ENCODE measurements at places on chromosomes 6 and 20.
A peak's percentile ranks its signal among the peaks of the same experiment; 100 is the strongest.

DNA sequence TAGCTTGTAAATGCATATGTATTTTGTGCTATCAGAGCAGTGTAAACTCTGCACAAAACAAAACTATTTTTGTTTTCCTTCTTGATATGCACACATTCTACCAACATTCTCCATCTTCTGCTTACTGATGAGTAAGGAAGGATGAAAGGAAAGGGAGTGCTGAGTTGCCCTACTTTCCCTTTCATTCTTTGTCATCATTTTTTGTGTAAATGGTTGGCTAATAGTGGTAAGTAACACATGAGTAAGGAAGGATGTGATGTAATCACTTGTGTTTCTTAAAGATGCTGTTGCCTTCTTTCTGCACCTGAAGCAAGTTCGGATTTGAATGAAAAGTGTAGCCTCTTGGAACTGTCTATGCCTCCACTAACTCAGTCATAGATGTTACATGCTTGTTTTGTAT is 4.6 kb upstream of the REV3L start:
- DNase-seq = no peak

- no peak for DNase-seq
These were observed 63.2 kb downstream of the PKIB start for GRCh38 chr6:122673343-122673961.

GRCh38 chr20:58251348-58251978 is 23.0 kb upstream of the ANKRD60 start:
- no peak for DNase-seq

DNA sequence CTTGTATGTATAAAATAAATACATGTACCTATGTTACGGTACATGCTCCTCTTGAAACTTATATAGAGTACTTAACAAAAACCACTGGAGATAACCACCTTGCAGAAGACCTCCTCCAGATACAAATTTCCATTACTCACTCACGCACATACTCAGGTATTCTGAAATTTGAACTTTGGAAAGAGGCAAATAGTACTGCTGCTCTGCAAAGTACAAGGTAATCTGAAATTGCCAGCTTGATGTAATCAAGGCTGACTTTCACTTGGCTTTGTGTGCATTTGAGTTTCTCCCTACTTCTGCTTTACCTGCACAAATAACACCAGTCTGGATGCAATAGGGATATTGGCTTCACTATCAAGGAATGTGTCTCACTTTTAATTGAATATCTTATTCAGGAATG is 123.6 kb downstream of the FOXA2 start:
- no peak for DNase-seq

DNA sequence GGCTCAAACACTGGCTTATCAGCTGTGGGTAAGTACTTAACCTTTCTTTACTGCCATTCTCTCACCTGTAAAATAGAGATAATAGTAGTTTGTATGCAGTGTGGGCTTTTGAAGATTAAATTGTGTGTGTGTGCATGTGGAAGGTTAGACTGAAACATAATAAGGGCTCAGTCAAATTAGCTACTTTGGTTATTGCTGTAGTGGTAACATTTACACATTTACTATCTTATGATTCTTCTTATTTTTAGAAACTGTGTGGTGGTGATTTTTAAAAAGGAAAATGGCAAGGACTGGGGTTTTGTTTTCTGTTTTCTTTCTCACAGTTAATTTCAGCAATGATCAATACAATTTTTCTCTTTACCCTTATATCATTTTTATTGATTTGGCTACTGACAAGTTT is 206.9 kb downstream of the NKAIN2 start:
- no peak for DNase-seq

DNA sequence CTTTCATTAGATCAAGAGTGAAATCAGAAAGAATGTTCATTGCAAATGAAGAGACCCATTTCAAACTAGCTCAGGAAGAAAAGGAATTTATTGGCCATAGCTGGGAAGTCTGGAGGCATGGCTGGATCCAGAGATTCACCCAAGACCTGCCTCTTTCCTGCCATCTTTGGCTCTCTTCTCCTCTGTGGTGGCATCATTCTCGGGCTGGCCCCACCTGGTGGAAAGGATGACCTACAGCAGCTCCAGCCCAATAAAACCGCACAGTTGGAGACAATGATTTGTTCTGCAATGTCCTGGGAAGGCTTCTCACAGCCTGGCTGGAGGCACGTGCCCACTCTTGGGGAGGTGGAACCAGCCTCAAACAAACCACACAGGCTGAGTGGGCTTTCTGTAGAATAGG is 18.1 kb upstream of the FERMT1 start:
- no peak for DNase-seq

DNA sequence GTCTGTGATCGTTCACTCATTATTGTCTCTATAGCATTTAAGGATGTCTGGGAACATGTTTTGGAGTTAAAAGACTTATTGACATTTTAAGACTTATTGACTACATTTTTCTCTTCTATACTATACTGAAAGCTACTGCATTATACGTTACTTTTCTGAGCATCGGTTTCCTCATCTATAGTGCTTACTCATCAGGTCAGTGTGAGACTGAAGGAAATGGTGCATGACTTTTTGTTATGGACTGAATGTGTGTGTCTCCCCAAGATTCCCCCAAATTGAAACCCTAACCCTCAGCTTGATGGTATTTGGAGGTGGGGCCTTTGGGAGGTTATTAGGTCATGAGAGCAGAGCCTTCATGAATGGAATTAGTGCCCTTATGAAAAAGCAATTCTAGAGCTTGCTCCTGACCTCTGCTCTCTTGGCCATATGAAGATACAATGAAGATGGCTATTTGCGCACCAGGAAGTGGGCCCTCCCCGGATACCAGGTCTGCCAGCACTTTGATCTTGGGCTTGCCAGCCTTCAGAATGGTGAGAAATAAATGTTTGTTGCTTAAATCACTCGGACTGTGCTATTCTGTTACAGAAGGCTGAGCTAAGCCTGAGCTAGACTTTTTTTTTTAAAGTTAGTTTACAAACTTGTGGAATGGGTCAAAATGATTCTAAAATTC is 243.7 kb upstream of the RREB1 start:
- DNase-seq = no peak

DNA sequence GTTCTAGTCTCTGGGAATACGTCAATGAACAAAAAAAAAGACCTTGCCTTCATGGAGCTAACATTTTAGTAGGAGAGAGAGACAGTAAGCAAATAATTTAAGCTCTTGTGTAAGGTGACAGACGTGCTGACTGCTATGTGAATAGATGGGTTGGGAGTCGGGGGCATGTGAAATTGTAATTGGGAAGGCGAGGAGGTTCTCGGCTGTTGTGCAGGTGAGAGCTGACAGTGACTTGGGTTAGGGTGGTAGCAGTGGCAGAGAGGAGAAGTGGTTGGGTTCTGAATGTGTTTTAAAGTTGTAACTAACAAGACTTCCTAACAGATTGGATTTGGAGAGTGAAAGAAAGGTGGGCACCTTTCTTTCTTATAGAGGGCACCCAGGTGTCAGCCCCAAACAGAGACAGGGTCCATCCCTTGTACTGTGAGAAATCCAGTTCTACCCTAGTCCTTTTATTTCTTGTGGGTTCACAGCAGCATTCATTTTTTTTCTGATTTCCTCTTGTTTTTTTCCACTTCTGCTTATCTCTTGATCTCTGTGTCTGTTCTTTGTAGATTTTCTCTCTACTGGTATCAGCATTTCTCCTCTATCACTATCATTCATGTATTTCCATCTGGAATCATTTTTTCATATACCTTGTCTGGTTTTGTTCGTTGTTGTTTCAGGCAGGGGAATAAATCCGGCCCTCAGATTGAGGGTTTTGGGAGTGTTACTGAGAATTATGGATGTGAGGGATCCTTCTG is 15.4 kb upstream of the MYLK2 start:
- no peak for DNase-seq

GRCh38 chr20:3082306-3082951 is 2.1 kb downstream of the AVP start:
- DNase-seq = no peak

- DNase-seq = no peak
These were observed 19.5 kb upstream of the ADGRF1 start for GRCh38 chr6:47061309-47062300.

- DNase-seq = peak; percentile 42
These were observed 376.9 kb downstream of the PHF3 start for GRCh38 chr6:64012351-64013001.

- no peak for DNase-seq
These were observed 13.3 kb downstream of the GRM4 start for GRCh38 chr6:34132486-34133185.

- no peak for DNase-seq
These were observed 24.3 kb downstream of the RBL1 start for GRCh38 chr20:37071481-37071911.

DNA sequence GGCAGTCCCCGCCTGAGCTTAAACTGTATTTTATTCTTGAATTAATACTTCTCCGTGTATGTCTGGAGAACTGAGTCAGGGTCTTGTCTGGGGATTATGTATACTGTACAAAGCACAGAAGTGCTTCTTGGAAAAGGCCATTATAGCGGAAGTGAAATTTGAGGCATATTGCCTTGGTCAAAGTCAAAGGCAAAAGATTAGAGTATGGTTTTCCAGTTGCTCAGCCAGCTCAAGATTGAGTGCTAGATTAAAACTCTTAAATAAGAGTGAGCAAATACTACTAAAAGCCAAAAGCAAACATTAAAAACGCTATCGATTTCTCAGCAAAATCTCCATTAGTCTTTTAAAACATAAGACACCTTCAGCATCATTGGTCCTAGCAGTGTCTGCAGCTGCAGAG is 207.7 kb upstream of the MAN1A1 start:
- DNase-seq = no peak

- DNase-seq = no peak
These were observed 151.7 kb upstream of the CEP162 start for GRCh38 chr6:84379142-84379541.

GRCh38 chr6:16157492-16157891 is 28.6 kb downstream of the MYLIP start:
- no peak for DNase-seq

GRCh38 chr6:169220068-169220964 is 33.3 kb downstream of the THBS2 start:
- DNase-seq = no peak

GRCh38 chr6:75431379-75431778 is 62.2 kb downstream of the FILIP1 start:
- no peak for DNase-seq

DNA sequence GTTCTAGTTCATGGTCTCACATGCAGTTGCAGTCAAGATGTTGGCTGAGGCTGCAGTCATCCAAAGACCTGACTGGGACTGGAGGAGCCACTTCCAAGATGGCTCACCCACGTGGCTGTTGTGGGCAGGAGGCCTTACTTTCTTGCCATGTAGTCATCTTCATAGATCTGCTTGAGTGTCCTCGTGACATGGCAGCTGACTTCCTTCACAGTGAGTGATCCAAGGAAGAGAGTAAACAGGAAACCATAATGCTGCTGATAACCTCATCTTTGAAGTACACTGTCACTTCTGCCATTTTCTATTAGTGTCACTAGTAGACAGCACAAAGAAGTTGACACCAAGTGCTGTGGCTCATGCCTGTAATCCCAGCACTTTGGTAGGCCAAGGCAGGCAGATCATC is 40.1 kb upstream of the AKIRIN2 start:
- no peak for DNase-seq

DNA sequence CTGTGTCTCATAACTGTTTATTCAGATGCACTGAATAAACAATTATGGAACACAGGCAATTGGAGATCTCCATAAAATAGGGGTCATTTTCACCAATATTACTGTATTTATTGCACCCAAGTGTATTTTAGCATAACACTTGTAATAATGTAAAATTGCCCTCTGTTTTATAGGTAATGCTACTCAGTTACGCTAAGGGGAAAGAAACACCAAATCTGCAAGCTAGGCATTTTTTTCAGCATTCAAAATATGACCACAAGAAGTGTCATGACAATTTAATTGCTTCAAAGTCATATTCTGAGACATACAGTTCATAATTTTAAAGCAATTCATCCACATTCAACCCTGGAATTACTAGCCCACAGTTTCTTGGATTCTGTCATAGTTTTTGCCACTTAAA is 643.2 kb upstream of the NOX3 start:
- no peak for DNase-seq
